Activated naive CD8-positive, alpha-beta T cell treated with anti-CD3 and anti-CD28 coated beads for 36 hours (primary cell): ENCODE measurements at places on chromosomes 3 and 15.

- no peaks in the 10 kb centered on the region for H3K27me3 ChIP-seq
- H3K4me1 ChIP-seq: no peaks in the 10 kb centered on the region
- no peak overlapping the region for H3K27ac ChIP-seq
- DNase-seq: no peak
Measured at GRCh38 chr3:11464356-11464755, 179.4 kb downstream of the VGLL4 start.

DNA sequence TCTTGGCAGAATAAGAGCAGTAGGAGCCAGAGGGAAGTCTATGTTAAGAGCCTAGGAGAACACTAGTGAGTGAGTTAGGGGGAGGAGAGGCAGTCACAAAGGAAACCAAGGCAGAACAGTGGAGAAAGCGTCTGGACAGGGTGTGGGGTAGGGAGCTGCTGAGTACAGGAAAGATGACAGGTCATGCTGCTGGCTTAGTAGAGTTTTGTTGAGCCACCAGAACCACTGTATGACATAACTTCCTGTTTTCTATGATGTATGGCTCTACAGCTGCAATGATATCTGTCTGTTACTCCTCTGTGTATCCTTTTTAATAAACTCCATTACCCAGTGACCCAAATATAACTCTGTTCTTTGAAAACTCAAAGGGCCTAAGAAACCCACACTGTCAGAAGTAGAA is 10.6 kb upstream of the STT3B start:
- peak overlapping the region; percentile 16 for H3K4me3 ChIP-seq
- peaks cover 7% of the 10 kb centered on the region for H3K4me1 ChIP-seq
- H3K27me3 ChIP-seq: no peaks in the 10 kb centered on the region
- no peak for DNase-seq
- H3K27ac ChIP-seq: peak overlapping the region; percentile 68
- H3K36me3 ChIP-seq: no peaks in the 10 kb centered on the region

DNA sequence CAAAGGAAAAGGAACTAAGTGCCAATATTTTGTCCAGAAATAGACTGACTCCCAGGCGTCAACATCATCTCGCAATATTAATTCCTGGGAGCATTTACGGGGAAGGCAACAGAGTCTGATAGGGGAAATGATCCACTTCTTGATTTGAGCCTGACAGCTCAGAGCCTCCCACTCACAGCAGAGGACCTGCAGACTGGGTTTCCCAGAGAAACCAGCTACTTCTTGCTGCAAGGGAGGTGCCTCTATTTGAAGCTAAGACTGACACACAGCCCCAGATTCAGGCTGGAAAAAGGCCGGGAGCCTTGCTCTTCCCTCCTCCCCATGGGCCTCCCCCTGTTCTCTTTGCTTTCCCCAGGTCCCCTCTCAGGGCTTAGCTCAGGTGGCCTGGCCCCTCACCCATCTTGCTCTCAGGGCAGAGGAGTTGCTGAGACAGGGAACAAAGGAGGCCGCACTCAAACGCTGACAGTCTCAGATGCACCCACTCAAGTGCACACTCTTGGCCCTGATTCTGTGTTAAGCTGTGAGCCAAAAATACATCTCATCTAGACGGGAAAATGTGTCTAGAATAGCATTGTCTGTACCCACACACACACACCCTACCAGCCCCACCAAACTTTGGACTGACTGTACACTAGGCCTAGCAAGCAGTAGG is 49.8 kb upstream of the DCLK3 start:
- no peaks in the 10 kb centered on the region for H3K36me3 ChIP-seq
- no peak for DNase-seq
- no peak overlapping the region for H3K27ac ChIP-seq
- no peak overlapping the region for H3K4me3 ChIP-seq

GRCh38 chr15:65902373-65902772 is 33.1 kb downstream of the RAB11A start:
- H3K4me3 ChIP-seq: no peak overlapping the region
- DNase-seq: no peak
- H3K36me3 ChIP-seq: peaks cover 11% of the 10 kb centered on the region
- H3K4me1 ChIP-seq: peaks cover 16% of the 10 kb centered on the region

DNA sequence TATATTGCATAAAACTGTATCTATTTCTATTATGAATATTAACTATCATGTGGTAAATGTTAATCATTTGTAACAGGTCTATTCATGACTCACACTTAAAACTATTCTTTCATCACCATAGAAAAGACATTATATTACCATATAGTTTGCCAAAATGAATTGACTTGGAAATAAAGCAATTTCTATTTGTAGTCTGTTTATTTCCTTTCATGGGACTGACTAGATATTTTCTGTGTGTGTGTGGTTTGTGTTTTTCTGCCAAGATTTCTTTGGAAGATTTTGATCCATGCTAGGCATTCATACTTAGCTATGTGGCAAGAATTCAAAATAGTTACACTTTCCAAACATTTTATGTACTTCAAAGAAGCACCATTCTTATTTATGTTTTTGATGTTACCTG is 522.5 kb upstream of the AGTR1 start:
- no peaks in the 10 kb centered on the region for H3K36me3 ChIP-seq
- no peak for DNase-seq
- no peaks in the 10 kb centered on the region for H3K27me3 ChIP-seq

DNA sequence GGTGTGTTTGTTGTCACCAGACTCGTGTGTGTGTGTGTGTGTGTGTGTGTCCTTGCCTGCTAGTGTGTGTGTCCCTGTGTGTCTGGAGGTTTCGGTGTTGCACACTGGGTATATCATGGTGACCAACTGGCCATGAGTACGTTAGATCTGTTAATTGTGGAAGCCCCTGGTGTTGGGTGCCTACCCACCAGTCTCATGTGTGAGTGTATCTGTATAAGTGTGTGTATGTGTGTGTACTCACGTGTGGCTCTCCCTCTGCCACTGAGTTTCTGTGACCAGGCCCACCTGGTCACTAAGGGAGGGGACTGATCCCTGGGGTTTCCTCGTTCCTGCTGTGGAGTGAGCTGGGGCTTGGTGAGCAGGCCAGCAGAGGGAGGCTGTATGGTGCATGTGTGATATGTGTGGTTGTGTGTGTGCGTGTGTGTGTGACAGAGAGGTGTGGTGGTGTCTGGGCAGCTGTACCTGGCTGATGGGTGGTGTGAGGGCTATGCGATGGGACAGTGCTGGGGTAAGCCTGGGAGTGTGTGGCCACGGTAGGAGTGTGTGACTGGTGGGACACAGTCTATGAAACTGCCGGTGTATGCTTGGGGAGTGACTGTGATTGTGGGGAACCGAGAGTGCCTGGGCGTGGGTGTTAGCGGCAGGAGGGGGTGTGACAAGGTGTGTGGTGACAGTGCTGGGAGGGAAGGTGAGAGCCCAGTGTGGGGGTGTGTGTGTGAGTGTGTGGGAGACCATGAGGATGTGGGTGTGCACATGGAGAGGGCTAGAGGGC is 1.8 kb downstream of the PRKCD start:
- peaks cover 2% of the 10 kb centered on the region for H3K36me3 ChIP-seq
- H3K4me1 ChIP-seq: peaks cover 21% of the 10 kb centered on the region
- peak; percentile 29 for DNase-seq
- H3K4me3 ChIP-seq: peak overlapping the region; percentile 91
- H3K27ac ChIP-seq: peak overlapping the region; percentile 78
- H3K27me3 ChIP-seq: peaks cover 3% of the 10 kb centered on the region

DNA sequence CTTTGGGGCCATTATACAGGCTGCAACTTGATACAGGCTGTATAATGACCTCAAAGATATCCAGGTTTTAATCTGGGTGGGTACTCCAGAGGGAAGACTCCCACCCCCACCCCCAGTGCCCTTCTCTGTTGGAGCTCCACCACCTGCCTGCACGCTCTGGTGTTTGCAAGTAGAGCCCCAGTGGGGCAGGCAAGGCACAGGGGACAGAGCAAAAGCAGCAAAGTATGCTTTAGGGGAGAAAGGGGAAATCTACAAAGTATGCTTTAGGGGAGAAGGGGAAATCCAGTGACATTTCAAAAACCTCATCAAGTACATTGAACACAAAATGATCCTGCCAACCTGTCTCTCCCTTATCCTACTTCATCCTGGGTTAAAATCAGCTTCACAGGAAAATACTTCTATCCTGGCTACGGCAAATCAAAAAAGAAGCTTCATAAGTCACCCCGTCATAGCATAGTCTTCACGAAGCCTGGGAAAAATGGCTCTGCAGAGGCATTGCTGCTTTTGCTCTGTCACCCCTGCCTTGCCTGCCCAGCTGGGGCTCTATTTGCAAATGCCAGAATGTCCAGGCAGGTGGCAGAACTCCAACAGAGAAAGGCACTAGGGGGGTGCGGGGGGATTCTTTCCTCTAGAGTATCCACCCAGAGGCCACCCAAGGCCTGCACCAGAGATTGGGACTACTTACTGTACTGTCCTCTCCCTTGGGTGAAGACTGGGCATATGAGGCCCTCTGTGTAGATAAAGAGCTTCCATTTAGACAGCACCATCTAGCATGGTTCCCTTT is 60.9 kb upstream of the ATP11B start:
- H3K36me3 ChIP-seq: no peaks in the 10 kb centered on the region
- peaks cover 13% of the 10 kb centered on the region for H3K27me3 ChIP-seq
- no peak for DNase-seq
- H3K27ac ChIP-seq: no peak overlapping the region
- peaks cover 6% of the 10 kb centered on the region for H3K4me1 ChIP-seq

- no peak for DNase-seq
- no peaks in the 10 kb centered on the region for H3K27me3 ChIP-seq
- H3K4me3 ChIP-seq: no peak overlapping the region
Measured at GRCh38 chr15:64222573-64223366, 59.9 kb upstream of the PPIB start.

- H3K27ac ChIP-seq: no peak overlapping the region
- H3K4me1 ChIP-seq: peaks cover 7% of the 10 kb centered on the region
- H3K4me3 ChIP-seq: no peak overlapping the region
- H3K27me3 ChIP-seq: no peaks in the 10 kb centered on the region
- H3K36me3 ChIP-seq: no peaks in the 10 kb centered on the region
- no peak for DNase-seq
Measured at GRCh38 chr3:137012097-137012501, 54.3 kb downstream of the IL20RB start.

- no peak for DNase-seq
- no peaks in the 10 kb centered on the region for H3K36me3 ChIP-seq
- no peak overlapping the region for H3K4me3 ChIP-seq
- peaks cover 4% of the 10 kb centered on the region for H3K27me3 ChIP-seq
Measured at GRCh38 chr3:63582943-63583500, 69.5 kb upstream of the SNTN start.

DNA sequence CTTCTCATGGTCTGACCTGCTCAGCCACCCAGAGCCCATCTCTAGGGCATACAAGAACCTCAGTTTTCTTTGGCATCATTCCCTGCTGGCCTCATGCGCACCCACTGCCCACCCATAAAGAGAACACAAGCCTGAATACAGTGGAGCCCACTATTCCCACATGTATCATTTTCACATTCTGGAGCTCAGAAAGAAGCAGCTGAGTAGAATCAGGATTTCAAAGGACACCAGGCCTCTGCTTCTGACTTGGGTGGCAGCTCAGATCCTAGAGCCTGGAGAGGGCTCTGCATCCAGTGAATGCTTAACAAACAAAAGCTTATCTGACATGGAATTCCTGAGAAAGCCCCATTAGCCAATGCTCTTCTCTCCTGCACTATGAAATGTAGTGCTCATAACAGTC is 34.7 kb downstream of the RBP2 start:
- no peaks in the 10 kb centered on the region for H3K4me1 ChIP-seq
- DNase-seq: no peak
- no peak overlapping the region for H3K27ac ChIP-seq
- H3K27me3 ChIP-seq: no peaks in the 10 kb centered on the region
- H3K4me3 ChIP-seq: no peak overlapping the region
- no peaks in the 10 kb centered on the region for H3K36me3 ChIP-seq

GRCh38 chr3:153313302-153313965 is 151.4 kb downstream of the RAP2B start:
- H3K27me3 ChIP-seq: no peaks in the 10 kb centered on the region
- H3K4me3 ChIP-seq: no peak overlapping the region
- H3K27ac ChIP-seq: no peak overlapping the region
- no peaks in the 10 kb centered on the region for H3K36me3 ChIP-seq
- H3K4me1 ChIP-seq: peaks cover 6% of the 10 kb centered on the region

DNA sequence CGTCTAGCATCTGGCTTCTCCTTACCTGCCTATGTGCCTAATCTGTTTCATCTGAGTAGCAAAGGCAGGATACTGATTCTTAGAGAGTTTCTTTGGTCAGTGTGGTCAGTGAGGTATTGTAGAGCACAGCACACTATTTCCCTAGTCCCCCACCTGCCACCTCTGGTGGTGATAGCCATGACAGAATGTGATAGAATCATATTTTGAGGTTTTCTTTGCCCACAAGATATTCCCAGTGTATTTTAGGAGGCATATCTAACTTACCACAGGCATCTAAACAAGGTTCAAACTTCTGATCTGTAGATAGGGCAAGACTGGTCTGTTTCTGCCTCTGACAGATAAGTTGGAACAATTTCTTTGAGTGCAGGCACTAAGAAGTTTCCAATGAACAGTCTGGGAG is 188.0 kb downstream of the SOX2 start:
- H3K4me3 ChIP-seq: no peak overlapping the region
- H3K27me3 ChIP-seq: no peaks in the 10 kb centered on the region
- H3K27ac ChIP-seq: no peak overlapping the region
- no peaks in the 10 kb centered on the region for H3K4me1 ChIP-seq
- DNase-seq: no peak
- H3K36me3 ChIP-seq: no peaks in the 10 kb centered on the region

DNA sequence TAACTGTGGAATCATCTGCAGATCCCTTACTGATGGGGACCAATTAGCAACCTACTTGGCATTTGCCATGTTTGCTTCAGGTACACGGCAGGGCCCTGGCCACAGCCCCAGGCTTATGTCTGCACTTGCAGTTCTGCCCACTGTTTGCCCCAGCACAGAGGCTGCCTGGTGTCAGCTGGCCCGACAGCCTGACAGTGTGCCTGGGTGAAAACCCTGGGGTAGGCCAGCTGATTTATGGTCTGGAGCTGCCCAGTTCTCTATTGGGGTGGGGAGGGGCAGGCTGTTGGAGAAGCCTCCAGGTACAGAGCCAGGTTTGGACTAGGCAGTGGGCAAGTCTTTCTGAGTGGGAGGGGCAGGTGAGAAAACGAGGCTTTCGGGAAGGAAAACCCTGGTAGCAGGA is 11.2 kb upstream of the TGM5 start:
- H3K4me1 ChIP-seq: no peaks in the 10 kb centered on the region
- no peak overlapping the region for H3K4me3 ChIP-seq
- no peak overlapping the region for H3K27ac ChIP-seq
- DNase-seq: no peak

DNA sequence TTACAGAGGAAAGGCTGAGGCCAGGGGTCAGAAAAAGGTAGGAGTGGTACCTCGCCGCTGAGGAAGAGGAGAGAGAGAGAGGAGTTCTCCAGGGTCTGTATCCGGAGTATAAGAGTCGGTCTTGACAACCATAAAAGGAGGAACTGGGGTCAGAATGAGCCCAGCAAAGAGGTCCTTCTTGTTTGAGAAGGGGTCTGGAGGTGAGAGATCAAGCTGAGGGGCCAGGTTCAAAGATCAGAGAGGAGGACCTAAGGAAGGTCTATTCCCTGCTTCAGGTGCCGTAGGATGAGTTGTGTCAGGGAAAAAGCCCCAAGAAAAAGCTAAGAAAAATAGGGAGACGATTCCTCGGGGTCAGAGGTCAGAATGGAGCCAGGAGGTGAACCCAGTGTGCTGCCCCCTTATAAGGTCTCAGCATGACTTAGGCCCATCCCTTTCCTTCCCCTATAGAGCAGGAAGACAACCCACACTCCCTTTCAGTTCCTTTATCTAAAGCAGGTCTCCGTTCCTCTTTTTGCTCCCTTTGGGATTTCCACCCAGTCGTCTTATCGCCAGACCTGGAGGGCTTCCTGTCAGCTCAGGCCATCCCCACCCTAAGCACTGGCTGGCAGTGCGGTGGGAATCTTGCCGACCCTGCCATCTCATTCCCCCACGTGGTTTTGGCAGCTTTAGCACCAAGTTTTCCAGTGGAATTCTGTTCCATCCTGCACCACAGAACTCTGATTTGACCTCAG is 651 bp downstream of the MTMR14 start:
- H3K4me1 ChIP-seq: peaks cover 25% of the 10 kb centered on the region
- H3K4me3 ChIP-seq: peak overlapping the region; percentile 99
- H3K27ac ChIP-seq: peak overlapping the region; percentile 87
- H3K36me3 ChIP-seq: peaks cover 9% of the 10 kb centered on the region
- H3K27me3 ChIP-seq: no peaks in the 10 kb centered on the region
